ENCODE measurements at places on chromosomes 11 and 22.
A peak's percentile ranks its signal among the peaks of the same experiment; 100 is the strongest.

DNA sequence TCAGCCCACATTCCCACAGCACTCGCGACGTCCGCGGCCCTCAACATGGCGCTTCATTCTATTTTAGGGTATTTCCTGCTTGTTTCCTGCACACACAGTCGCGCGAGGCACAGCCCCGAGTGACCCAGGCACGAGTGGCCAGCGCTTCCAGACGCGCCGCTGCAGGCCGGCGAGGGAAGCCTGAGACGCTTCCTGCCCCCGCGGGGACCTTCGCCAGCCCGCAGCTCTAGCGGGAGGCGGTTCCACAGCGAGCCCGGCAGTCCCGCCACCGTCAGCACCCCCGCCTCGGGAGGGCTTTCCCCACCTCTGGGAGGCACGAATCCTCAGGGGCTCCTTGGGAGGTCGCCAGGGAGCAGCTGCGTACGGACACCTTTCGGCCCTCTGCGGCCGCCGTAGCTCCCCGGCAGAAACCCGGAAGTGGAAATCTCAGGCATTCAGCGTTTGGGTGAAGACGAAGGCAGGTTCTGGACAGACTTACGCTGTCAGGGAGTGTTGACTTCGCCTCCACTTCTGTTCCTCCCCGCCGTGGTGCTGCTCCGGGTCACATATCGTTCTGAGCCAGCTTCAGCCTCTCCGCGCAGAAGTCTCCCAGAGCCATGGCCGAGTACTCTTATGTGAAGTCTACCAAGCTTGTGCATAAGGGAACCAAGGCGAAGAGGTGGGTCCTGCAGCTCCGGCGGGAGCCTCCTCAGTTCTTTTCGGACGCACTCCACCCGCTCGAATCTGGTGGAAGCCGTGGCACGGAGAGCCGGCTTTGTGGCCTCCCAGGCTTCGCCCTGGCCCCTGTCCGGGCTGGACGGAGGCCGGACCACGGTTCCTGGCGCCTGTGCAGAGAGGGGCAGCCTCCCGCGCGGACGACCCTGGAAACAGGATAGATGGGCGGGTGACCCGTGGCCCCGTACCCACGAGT is 2925.9 kb upstream of the OR11H1 start:
- DNase-seq = no peak

DNA sequence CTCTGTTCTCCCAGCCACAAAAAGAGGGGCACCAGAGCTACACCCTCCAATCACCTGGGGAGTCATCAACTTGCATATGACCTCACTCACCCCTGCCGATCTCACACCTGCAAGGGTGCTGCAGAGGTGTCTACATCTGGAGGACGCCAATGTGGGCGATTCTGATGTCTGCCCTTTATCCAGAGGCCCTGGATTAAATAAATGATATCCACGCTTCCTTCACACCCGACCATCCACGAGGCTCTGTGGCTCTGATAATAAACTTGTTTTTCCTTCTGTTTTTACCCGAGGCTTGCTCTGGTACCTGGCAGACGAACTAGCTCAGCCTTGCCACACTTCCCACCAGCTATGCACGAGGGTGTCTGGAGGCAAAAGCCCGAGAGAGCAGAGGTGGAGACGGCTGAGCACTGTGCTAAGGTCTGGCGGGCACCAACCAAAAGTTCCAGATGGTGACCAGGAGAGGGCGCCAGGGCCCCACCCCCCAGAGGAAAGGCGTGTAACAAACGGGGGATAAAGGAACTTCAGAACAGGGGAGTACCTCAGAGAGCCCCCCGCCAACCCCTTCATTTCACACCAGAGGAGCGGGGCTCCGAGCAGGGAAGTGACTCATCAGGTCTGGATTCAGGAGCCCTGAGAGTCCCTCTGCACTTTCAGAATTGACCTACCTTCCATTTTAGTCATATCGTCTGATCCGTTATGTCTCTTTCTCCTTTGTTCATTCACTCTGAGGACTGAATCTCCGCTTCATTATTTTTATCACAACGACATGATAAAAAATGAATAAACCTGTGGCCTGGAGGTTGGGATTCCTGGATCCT is 13.5 kb downstream of the SCN3B start:
- no peak for DNase-seq

- no peak for DNase-seq
These were observed 18.9 kb downstream of the MED15 start for GRCh38 chr22:20526305-20526627.

DNA sequence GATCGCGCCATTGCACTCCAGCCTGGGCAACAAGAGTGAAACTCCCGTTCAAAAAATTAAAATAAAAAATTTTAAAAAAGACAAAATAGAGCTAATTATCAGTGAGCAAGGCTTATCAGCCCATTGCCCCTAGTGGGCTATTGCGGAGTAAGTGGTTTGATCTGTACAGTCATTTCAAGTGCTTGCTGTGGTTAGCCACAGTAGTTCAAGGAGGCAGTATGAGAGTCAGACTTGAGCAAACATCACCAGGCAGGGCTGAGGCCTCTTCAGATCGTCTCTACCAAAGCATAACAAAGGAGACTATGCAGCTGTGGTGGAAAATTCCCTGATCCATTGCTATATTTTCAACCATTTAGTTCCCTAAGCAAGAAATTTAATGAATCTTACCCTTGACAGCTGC is 4.3 kb upstream of the SBF2 start:
- peak; percentile 54 for DNase-seq

- no peak for DNase-seq
These were observed 29.7 kb downstream of the AP2A2 start for GRCh38 chr11:955154-956063.
